Tracheal epithelial cell (primary cell): ENCODE measurements at places on chromosomes 4 and X. TPM values are rescaled to one million over a fixed set of nuclear protein-coding genes. Genes with fewer than 3 reads are reported as not detected.

Gene ZNF185
- 74.7 and 178 TPM in 2 replicates for total RNA-seq

Gene CLTRN
- 0.48 and 0.85 TPM in 2 replicates for total RNA-seq

Gene HERC6
- 0.43 and 13.0 TPM in 2 replicates for total RNA-seq

Gene HNRNPDL
- total RNA-seq: 92.9 and 126 TPM in 2 replicates

Gene PNMA6A
- 0.43 and 0.48 TPM in 2 replicates for total RNA-seq
